ENCODE measurements at places on chromosomes 2 and 18. TPM values are rescaled to one million over a fixed set of nuclear protein-coding genes. Genes with fewer than 3 reads are reported as not detected.

GRCh38 chr18:64202863-64203262, 54.0 kb upstream of the LINC00305 start:
- no peak for DNase-seq

- DNase-seq = no peak
Observed at GRCh38 chr2:153770359-153770991, 101.2 kb upstream of the GALNT13 start.

DNA sequence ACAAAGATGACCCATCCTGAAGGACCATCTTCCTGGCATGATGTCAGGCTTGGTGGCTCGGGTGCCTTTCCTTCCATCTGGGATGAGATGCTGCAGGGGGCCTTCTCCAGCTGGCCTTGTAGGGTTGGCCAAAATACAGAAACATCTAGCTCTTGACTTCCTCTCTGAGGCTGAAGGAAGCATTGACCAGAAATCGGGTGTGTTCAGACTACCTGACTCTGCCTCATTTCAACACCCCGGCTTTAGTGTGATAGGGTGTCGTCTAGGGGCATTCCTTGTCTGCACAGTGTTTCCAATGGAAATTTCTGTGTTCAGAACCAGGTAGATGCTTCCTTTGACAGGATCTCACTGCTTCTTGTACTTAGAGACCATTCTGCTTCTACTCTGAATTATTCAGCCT, 115.7 kb upstream of the SPRED2 start:
- no peak for DNase-seq

GRCh38 chr2:163132850-163133249, 294.3 kb upstream of the KCNH7 start:
- no peak for DNase-seq

DNA sequence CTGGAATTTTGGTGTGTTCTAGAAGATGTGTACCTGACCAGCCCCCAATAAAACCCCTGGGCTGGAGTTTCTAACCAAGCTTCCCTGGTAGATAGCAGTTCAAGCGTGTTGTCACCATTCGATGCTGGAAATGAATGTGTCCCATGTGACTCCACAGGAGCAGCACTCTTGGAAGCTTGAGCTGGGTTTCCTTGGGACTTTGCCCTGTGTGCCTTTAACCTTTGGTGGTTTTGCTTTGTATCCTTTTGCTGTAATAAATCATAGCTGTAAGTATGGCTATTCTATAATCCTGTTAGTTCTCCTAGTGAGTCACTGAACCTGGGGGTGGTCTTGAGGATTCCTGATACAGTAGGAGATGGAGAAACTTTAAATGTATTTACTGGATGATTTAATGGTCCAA, 65.2 kb downstream of the KLHL14 start:
- DNase-seq = no peak

DNA sequence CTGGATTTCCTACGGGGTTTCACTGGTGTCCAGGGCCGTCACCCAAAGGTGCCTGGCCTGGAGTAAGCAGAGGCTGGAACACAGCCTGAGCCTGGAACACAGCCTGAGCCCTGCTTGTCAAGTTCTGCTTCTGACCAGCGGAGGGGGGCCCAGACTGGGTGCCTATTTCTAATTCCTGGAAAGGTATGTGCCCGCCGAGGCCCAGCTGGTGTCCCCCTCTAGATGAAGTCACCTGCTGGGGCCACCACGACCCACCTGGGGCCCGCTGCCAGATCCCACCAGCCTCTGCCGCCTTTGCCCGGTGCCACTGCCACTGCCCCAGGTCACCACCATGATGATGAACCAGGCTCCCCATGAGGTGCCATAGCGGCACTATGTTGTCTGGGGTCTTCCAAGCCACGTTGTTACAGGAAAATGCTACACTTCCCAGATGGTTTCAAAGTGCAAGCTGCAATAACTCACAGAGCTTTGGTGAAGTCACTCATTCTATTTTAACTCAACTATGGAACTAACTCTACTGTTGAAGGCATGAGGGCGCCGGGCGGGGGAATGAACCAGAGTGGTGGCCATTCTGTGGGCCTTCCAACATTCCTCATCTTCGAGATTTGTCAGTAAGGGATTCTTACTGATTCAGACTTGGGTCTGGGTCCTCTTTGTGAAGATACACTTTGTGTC, 40.9 kb upstream of the LAPTM4A start:
- no peak for DNase-seq

Gene CSRNP3
- not detected for total RNA-seq

Gene PTPN2
- 72.9 TPM for total RNA-seq
